Cardiac fibroblast (primary cell): ENCODE measurements at places on chromosomes 7 and 10.

GRCh38 chr7:47893721-47894365, 54.4 kb downstream of the PKD1L1 start:
- no peak for DNase-seq

- no peak for DNase-seq
Observed at GRCh38 chr7:141071855-141072547, 1.9 kb upstream of the TMEM178B start.

- no peak for DNase-seq
Observed at GRCh38 chr10:102505462-102506115, 1.8 kb downstream of the SUFU start.

- no peak for DNase-seq
Observed at GRCh38 chr7:30905078-30906012, 6.3 kb upstream of the AQP1 start.

DNA sequence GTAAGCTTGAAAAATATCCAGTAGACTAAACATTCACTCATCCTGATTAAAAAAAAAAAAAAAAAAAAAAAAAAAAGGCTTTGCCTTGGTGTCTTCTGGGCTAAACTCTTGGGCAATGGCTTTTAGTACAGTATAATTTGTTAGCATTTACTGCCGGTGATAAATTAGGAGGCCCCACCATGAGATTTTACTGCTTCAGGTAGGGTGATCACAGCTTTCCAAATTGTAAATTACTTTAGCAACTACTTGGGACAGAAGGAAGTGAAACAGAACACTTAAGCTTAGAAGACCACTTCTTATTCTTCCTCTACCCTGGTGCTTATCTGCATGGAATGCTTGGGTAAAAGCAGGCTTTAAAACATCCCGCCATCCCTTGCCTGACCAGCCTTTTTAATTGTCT, 152.1 kb downstream of the HIBADH start:
- no peak for DNase-seq

DNA sequence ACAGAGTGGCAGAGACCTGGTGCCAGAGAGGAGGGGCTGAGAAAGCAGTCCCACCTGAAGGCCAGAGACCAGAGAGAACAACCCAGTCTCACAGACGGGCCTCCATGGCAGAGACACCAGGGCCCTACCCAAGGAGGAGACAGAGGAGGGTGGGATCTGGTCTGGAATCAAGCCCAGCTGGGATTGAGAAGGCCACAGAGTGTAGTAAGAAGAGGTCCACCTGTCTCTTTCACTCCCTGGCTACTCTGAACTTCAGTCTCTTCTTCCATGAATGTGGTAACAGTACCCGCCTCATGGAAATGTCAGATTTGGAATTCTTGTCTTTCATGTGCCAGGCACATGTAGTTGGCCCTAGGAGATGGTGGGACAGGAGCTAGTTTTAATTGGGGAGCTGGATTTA, 55.6 kb downstream of the CLIP2 start:
- no peak for DNase-seq

- no peak for DNase-seq
Observed at GRCh38 chr7:99699946-99700345, 20.1 kb upstream of the CYP3A5 start.

GRCh38 chr7:138919216-138919615, 62.0 kb downstream of the KIAA1549 start:
- DNase-seq: no peak

- DNase-seq: peak; percentile 75
Observed at GRCh38 chr10:97454330-97455036, 8.5 kb downstream of the ZDHHC16 start.
